Calu3 (cell line): ENCODE measurements at places on chromosomes 7 and 10. TPM values are rescaled to one million over a fixed set of nuclear protein-coding genes. Genes with fewer than 3 reads are reported as not detected.

GRCh38 chr7:30214651-30215137 is 69.7 kb upstream of the ZNRF2 start:
- DNase-seq, result no peak

- DNase-seq, result no peak
Measured at GRCh38 chr7:44287488-44288380, 37.7 kb downstream of the CAMK2B start.

- DNase-seq, result peak; percentile 17
Measured at GRCh38 chr7:94584113-94584512, 71.8 kb downstream of the SGCE start.

GRCh38 chr7:48443051-48443450 is 271.8 kb downstream of the ABCA13 start:
- DNase-seq, result no peak

DNA sequence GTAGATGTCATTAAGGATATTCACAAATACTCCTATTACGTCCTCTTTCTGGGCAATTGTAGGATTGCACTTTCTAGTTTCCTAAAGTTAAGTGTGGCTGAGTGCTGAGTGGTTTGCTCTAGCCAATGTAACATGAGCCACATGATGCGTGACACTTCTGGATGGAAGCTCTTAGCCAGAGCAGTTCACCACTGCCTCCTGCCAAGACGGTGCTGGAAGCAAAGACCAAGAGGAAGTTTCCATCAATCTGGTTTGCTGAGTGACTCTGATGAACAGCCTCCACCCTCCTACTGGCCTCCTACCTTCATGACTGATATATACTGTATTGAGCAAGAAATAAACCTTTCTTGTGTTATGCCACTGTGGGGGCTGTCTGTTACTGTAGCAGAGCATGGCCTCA is 318.1 kb downstream of the KCNMA1 start:
- DNase-seq, result no peak

GRCh38 chr10:123909426-123909825 is 17.8 kb upstream of the CPXM2 start:
- no peak for DNase-seq

- DNase-seq, result no peak
Measured at GRCh38 chr10:26743091-26743490, 45.6 kb downstream of the PDSS1 start.

DNA sequence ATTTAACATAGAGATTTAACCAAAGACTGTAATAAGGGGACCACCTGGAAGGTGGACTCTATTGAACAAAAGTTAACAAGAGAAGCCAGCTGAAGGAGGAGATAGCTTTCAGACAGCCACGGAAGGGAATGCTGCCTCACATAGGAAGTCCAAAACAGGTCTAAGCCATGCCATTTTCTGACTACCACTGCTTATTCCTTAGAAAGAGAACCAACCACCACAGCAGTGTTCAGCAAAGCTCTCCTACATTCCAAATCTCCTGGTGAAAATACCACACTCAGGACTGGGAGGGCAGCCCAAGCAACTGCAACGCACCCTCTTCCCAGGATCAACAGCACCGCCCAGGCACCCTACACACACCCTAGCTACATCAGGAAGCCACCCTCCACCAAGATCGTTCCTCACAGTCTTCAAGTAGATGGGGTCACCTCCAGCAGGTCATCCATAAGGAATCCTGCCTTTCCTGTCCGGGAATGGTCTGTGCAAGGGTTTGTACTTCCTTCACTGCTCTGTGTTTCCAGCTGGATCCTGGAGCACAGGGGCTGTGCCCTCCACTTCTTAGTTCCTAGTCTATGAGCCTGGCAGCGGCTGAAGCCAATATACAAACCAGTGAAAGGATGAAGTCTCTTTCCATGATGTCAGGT is 2.5 kb downstream of the KIAA1549 start:
- no peak for DNase-seq

- no peak for DNase-seq
Measured at GRCh38 chr10:95296764-95297163, 6.0 kb upstream of the PDLIM1 start.

HYAL4 gene
- not detected in 2 replicates for total RNA-seq

LRRC4 gene
- total RNA-seq, result not detected in 2 replicates

NKX1-2 gene
- not detected in 2 replicates for total RNA-seq

FUOM gene
- 11.5 and 15.0 TPM in 2 replicates for total RNA-seq

KEL gene
- total RNA-seq, result not detected in 2 replicates
